NCI-H526 treated with DMSO at 0.1 percent for 48 hours (cell line): ENCODE measurements at places on chromosomes 2 and 18.
A peak's percentile ranks its signal among the peaks of the same experiment; 100 is the strongest.

GRCh38 chr2:176088048-176088936 is 4.2 kb upstream of the HOXD13 start:
- DNase-seq = peak; percentile 62

DNA sequence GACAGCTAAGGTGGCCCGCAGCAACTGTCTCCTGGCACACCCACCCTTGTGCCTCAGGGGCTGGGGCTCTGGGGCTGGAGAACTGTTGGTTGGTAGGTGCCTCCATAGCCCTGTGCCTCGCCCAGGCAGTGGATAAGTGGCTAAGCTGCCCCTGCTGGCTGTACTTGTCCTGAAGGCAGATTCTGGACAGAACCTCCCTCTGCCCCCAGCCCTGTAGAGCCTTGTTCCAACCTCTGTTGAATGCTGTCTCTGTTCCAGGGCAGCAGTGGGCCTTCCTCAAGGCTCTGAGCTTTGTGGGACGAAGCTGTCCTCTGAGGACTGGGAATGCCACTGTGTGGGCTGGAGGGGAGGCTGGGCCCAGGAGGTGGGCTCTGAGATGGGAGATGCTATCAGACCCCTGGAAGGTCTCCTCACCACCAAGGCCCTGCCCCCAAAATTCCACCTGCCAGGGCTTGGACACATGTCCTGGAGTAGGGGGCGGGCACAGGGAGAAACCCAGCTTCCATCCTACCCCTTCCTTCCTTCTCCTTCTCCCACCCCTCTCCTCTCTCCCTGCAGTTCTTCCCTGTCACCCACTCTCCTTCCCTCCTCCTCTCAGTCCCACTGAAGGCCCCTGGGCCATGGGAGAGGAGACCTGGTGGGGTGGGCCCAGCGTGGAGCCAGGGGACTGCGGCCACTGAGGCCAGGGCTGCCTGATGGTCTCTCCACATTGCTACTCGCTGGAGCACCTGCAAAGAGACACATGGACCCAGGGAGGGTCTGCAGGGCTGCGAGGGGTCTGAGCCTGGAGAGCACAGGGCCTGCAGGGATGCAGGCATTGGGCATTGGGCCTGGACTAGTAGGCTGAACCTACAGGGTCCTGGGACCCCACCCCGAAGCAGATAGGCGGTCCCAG is 1.7 kb upstream of the PDCD1 start:
- DNase-seq = no peak

DNA sequence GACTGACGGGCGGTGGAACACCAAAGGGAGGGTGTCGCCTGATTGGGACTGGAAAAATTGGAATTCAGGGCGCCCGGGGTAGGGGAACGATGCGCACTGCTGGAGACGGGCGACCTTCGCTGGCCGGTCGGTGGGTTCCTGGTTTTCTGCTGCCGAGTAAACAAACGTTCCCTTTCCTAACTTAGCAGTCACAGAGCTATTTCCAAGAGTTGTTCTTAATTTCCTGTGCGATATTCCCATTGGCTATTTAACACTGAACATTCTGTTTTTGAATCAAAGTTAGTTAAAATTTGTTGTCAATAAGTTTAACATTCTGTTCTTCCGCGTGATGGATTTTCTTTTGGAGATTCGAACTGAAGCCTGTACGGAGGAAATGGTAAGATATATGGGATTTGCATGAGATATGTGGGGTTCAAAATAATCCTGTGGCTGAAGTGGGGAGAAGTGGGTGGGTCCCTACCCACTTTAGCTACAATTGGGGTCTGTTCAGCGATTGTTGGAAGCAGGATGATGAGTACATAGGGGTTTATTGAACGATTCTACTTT is 862 bp downstream of the C18orf54 start:
- DNase-seq = peak; percentile 46

DNA sequence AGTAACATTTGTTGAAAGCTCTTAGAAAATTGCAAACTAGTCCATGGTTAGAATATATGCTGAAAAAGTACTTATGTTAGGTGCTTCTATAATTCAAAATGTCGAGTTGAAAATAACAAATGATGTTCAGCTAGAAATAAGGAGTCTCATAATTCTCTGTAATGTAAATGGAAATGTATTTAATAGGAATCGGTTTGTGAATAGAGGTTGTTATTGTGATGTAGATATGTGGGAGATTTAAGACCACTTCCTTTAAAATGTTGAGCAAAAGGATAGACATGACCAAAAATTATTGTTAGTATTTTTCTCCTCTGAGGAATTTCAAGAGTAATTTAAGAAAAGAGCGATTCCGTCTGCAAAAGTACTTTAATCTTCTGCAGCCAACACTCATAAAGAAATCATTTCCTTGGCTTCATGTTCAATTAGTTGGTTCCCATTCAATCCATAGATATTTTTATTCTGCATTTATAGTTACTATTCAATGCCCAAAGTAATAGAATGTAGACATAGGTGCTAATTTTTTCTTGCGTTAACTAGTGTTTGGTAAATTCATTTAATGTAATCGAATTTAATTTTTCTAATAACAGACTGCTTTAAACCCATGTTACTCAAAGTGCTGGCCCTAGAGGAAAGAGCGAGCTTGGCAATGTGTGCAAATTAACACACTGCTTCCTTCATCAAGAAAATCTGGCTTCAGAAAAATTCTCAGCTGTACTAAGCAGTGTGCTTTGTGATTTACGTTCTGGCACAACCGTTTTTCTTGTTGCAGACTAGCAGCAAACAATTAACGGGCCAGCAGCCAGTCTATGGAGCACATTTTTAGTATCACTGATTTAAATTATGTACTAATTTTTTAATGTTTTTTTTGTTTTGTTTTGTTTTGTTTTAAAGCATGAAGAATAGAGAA is 32.2 kb downstream of the FN1 start:
- no peak for DNase-seq

- DNase-seq = no peak
Observed at GRCh38 chr2:17401096-17401495, 117.1 kb downstream of the RAD51AP2 start.

GRCh38 chr2:9556121-9556743 is 602 bp upstream of the ADAM17 start:
- peak; percentile 37 for DNase-seq

GRCh38 chr2:237895544-237896506 is 36.4 kb downstream of the RAMP1 start:
- DNase-seq = no peak

DNA sequence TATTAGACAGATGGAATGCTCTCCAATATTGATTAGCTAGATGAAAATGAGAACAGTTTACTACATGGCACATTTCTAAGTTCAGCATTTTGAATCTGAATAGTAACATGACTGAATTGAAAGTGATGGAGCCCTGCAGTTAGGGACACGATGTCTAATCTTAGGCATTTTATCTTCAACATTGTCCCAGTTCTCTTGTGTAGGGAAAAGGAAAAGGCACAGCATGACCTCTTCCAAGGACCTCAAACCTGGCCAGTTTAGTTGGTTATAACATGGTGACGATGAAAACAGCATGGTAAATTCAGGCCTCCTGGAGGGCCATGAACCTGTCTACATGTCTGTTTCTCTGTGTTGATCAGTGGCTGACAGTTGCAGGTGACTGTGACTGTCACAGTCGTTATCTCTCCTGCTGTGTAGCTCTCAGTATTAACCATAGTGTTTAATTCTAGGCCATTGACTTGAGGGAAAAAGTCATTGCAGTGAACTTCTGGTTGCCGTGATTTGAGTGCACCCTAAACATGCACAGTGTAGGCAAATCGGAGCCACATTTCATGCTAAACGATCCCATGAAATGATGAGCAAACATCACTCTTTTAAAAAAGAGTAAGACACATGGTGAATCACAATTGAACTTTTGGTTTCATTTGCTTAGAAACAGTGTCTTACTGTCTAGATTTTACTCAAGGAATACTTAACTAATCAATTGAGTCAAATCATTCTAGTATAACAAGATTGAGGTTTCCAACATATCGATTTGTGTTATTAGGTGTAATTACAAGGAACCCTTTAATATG is 129.7 kb downstream of the PHLPP1 start:
- DNase-seq = no peak

- DNase-seq = no peak
Observed at GRCh38 chr2:44753552-44754285, 187.8 kb upstream of the SIX3 start.
